ENCODE measurements at places on chromosomes 3 and 15.

- no peak for DNase-seq
Measured at GRCh38 chr15:48313216-48313615, 18.0 kb upstream of the DUT start.

GRCh38 chr3:79568938-79569337 is 198.9 kb downstream of the ROBO1 start:
- no peak for DNase-seq

DNA sequence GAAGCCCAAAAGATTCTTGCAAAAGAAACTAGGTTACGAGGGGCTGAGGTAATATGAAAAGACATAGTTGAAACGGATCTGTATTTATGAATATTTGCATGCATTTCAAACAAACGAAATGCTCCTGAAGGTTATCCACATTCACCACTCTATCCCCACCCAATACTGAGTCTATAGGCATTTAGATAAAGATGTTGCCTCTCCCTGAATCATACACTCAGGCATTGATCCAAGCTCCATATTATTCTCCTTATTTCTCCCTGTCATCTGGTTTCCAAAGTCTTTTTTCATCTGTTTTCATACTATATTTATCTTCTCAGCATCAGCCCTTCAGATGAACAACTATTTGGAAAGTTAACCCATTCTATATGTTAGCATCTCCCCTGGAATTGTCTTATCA is 492.5 kb upstream of the TGFBR2 start:
- no peak for DNase-seq

- no peak for DNase-seq
Measured at GRCh38 chr3:55690726-55691125, 203.6 kb upstream of the WNT5A start.

GRCh38 chr15:46855388-46855787 is 861.9 kb upstream of the SEMA6D start:
- no peak for DNase-seq

- no peak for DNase-seq
Measured at GRCh38 chr15:72907733-72908132, 124.2 kb upstream of the ADPGK start.

DNA sequence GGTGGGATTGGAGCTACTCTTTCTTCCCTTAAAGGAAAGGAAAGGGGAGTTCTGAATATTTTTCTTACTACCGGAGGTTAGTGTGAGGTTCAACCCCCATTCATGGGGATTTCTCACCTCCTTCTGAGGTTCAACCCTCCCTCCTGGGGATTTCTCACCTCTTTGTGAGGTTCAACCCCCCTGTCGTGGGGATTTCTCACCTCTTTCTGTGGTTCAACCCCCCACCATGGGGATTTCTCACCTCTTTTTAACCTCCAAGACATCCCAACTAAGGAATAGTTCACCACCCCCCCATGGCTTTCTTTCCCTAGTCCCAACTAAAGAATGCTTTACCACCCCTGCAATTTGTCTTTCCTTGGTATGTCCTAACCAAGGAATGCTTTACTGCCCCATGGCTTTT is 520.3 kb downstream of the EDEM1 start:
- DNase-seq = no peak

GRCh38 chr15:40114218-40114617 is 5.5 kb upstream of the BMF start:
- DNase-seq = no peak

DNA sequence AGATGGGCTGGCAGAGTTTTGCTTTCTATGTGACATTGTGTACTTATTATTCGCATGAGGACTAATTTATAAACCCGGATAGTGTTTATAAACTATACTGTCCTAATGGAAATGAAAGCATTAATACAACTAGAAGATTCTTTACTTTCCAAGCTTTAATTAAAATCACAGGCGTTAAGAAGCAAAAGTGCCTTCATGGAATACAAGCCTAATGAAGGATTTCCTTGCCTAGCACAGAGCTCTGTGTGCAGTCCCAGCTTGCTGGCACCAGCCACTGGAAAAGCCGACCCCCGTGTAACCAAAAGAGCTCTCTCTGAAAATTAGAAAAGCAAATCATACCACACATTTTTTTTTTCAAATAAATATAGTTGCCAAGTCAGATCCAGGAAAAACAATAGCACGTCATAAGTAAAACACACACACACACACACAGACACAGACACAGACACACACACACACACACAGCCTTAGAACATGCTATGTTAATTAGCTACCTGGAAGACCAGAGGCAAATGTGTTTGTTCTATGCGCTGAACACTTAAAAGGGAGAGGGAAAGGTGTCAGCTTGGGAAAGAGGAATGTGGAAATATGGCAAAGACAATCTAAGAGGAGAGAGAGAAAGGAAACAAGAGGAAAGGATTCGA is 1084.2 kb downstream of the TUSC7 start:
- DNase-seq = no peak

GRCh38 chr3:4583416-4583815 is 90.3 kb downstream of the ITPR1 start:
- no peak for DNase-seq

DNA sequence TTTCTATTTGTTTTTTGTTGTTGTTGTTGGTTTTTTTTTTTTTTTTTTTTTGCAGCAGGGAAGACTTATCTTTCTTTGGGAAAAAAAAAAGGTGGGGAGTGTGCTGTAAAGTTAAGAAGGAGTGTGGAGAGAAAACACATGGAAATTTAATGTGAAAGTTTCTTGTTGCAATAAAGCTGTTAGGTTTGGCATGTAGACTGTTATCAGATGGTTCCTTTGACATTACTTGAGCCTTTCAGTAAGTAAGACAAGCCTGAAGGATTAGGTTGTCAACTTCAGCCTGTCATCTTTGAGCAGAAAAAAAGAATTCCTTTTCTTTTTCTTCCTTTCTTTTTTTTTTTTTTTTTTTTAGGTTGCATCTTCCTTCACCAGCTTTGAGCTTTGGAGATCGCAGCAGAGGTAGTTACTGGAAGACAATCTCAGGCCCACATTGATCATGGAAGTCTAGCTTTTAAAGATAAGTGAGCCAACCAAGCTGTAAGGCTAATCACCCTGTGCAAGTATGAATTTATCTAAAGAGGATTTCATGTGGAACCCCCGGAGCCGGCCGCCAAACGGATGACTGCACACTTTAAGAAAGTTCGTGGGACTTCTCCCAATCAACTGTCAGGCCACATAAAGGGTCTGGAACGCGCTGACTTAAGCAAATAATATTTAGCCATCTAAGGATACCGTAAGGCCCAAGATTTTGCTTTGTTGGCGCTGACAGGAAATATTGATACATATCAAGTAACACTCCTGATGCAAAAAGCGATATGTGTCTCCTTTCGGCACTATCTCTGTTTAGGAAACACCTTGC is 1040.1 kb upstream of the NR2F2 start:
- no peak for DNase-seq

GRCh38 chr3:30042916-30043555 is 563.4 kb upstream of the TGFBR2 start:
- DNase-seq = no peak

DNA sequence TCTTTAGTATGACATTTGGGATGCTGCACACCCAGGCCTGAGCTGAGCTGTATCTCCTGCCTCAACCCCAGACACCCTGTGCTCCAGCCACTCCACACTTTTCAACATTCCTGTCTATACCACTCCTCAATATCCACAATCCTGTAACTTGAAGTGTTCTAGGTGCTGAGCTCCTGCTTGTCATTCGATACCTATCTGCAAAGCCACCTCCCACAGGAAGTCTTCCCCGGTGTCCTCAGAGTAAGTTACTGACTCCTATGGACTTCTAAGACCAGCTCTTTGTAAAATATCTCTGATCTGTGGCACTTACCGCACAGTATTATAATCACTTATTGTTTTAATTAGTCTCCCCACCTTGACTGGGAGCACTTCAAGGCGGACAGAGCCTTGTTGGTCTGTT is 1.2 kb upstream of the CAV3 start:
- DNase-seq = no peak

GRCh38 chr3:152225201-152225600 is 43.5 kb upstream of the MBNL1 start:
- DNase-seq = no peak

All from NCI-H1417 treated with DMSO at 0.1 percent for 48 hours (cell line).